Mammary microvascular endothelial cell (primary cell): ENCODE measurements at places on chromosomes 2 and 18. TPM values are rescaled to one million over a fixed set of nuclear protein-coding genes. Genes with fewer than 3 reads are reported as not detected.

The ZNF385B gene
- not detected in 2 replicates for total RNA-seq

The OXER1 gene
- total RNA-seq: not detected in 2 replicates

The CABLES1 gene
- total RNA-seq: 11.9 and 18.5 TPM in 2 replicates

The PAX3 gene
- not detected in 2 replicates for total RNA-seq

The PTRHD1 gene
- total RNA-seq: 41.3 and 61.0 TPM in 2 replicates

The COLEC11 gene
- total RNA-seq: 0.25 TPM in 1 of 2 replicates, not detected in the other

The PSMA8 gene
- not detected in 2 replicates for total RNA-seq

The CXCR2 gene
- total RNA-seq: not detected in 2 replicates

The LAMA3 gene
- total RNA-seq: 5.9 and 9.0 TPM in 2 replicates

The MFSD2B gene
- total RNA-seq: 0.20 and 0.59 TPM in 2 replicates
